Activated CD4-positive, alpha-beta T cell treated with anti-CD3 and anti-CD28 coated beads, Interleukin-2, amount 50 U/mL, for 4 hours (primary cell): ENCODE measurements at places on chromosomes 5 and 9.

DNA sequence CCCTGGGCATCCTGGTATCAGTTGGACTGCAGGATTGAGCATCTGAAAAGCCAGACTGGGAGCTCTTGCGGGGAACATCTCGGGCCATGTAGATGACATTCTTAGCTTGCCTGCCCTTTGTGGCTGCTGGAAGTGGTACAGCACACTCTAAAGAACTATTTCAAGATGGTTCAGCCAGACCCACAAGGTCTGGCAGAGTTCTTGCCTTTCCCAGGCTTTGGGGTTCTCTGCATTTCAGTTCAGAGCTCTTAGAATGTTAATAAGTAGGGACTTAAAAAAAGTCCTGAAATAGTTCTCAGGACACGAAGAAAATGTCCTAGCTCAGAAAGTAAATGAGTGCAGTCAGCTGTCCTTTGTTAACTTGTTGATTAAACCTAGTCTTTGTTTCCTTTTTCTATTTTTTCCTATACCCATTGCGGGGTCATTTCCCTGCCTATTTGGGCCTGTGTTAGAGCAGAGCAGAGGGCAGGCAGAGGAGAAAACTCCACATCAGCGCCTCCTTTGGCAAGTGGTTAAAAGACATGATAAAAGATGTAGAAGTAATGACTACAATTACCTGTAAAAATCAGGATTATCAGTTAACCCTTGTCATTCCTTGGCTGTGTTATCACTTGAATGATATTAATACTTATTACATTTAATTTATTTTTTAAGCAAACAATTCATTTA is 291.5 kb downstream of the ZSWIM6 start:
- DNase-seq = no peak

DNA sequence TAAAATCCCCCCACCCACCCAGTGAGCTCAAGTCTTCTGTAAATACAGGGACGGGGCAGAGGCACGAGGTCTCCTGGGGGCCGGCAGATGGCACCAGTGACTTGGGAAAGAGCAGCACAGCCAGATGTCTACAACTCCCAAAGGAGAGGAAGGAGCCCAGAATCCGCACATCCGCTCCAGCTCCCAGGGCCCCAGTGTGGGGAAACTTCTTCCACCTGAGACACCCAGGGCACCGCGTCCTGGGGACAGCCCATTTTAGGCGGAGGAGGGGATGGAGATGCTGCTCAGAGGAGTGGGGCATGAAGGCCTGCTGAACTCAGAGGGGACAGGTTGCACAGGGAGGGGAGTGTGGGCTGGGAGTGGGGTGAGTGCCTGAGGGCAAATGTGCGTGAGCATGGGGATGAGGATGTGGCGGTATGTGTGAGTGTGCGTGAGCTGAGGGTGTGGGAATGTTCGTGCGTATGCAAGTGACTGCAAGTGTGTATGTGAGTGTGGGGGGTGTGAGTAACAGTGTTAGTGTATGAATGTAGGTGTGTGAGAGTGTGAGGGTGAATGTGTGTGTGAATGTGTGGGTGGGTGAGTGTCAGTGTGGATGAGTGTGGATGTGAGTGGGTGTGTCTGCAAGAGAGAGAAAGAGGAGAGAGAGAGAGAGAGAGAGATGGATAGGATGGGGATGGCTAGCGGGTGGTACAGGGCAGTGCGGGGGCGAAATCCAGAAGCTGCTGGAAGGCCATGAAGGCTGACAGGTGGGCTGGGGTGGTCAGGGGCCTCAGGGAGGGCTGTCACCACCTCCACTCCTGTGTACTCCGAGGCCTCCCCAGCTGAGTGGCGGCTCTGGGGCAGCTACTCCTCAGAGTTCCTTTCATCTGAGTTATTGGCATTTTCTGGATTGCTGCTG is 63.5 kb downstream of the DUSP1 start:
- DNase-seq = no peak

DNA sequence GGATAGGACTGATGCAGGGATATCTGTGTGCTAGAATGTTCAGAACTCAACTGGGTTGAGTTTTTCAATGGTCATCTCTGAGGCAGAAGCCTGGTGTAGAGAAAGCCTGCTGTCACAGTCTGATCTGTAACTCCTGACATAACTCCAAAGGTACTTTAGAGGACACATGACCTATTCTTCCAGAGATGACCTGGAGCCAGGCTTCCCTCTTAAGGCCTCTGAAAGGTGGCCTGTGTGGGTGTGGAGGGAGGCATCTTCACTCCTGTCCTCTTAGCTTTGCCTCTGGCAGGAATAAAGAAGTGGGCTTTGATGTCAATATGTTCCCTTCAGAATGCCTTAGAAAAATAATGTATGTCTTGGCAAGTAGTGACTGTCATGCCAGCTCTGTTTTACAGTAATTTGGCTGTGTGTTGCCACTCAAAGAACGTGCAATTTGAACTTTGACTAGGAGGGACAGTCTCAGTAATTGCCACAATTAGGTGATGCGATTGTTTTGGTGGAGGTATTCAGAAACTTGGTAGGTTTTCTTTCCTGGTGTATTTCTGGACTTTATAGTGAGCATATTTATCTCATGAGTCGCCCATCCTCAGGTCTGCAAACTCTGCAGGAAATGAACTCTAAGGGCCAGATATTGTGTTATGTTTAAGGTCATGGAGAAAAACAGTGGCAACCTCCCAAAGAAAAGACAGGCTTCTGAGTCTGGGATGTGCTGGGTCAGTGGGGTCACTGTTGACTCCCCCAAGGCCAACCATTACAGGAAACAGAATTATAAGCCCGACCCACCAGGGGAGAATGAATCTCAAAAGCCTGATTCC is 3.2 kb upstream of the C5orf63 start:
- no peak for DNase-seq

DNA sequence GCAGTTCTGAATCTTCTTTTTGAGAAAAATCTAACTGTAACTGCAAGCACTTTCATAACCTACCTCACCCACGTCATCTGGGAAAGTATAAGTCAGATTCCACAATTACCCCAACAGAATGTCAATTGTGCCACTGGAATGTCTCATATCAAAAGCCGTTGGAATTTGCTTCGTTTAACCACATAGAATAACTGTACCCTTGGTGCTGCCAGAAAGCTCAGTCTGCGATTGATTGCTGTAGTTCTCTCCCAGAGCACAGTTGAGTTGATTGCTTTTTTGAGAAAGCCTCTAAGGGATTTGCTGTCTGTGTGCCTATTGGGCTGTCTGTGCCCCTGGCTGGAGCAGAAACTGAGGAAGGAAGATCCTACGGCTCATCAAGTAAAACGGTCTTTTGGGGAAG is 583.6 kb downstream of the TMEM38B start:
- DNase-seq = no peak

GRCh38 chr5:136166909-136167308 is 26.1 kb downstream of the SMIM32 start:
- DNase-seq = no peak

- DNase-seq = no peak
These were observed 201.3 kb downstream of the FANCC start for GRCh38 chr9:95116002-95116807.

DNA sequence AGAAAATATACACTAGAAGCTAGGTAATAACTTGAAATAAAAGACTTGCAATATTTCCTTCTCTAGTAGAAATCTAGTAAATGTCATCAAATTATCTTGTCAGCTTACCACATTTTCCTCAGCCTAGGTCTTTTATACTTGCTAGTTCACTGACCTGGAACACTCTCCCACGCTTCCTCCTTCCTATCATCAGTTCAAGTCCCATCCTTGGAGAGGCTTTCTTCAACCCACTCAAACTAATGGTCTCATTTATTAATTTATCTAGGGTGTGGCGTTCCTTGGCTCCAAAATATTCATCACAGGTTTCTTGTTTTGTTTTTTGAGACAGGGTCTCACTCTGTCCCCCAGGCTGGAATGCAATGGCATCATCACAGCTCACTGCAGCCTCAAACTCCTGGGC is 2.9 kb downstream of the FAM13B start:
- no peak for DNase-seq

DNA sequence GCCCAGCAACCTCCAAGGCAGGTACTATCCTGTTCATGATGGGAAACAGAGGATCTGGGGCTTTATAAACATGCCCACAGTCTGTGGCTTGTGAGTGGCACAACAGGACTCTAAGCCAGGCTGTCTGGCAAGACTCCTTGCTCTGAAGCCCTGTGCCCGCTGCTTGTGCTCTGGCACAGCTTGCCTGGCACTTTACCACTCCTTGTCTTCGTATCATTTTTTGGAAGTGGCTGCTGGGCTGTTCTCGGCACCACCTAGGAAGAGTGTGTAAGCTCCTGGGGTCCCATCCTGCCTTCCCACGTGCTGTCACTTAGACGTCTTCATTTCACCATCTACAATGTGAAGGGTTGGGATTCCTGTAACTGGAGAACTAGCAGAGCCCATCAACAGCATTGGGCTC is 59.3 kb upstream of the GLRX start:
- DNase-seq = no peak
